NCI-H1092 treated with DMSO at 0.1 percent for 48 hours (cell line): ENCODE measurements at places on chromosomes 11 and 22.
A peak's percentile ranks its signal among the peaks of the same experiment; 100 is the strongest.

GRCh38 chr11:1283091-1283511 is 26.3 kb downstream of the TOLLIP start:
- DNase-seq = no peak

DNA sequence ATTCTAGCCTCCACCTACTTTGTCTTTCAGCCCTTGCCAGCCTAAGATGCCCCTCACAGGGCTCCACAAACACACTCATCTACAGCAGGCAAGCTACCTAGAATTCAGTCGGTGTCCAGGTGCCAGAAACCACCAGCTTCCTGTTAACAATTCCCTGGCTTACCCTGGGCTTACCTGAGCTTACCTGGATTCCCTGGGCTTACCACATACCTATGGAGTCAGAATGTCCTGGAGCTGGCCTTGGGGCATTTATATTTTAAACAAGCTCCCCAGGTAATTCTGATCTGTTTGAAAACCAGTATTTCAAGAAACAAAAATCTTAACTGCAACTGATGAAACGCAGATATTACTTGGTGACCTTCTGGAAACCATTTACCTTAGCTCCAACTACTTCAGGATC is 123.6 kb downstream of the SLC1A2 start:
- DNase-seq = no peak

DNA sequence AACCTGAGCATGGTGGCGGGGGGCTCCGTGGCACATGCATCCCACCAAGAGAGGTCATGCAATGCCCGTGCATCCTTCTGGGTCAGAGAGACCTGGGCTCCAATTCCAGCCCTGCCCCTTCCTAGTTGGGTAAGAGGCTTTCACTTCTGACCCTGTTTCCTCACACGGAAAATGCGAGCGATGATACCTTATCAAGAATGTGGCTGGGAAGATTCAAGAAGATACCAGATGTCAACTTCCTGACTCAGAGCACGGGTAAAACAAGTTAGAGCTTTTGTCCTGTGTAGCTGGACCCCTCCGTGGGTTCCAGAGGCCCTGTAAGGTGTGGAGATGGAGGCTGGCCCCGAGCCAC is 8.7 kb upstream of the DGKZ start:
- no peak for DNase-seq

DNA sequence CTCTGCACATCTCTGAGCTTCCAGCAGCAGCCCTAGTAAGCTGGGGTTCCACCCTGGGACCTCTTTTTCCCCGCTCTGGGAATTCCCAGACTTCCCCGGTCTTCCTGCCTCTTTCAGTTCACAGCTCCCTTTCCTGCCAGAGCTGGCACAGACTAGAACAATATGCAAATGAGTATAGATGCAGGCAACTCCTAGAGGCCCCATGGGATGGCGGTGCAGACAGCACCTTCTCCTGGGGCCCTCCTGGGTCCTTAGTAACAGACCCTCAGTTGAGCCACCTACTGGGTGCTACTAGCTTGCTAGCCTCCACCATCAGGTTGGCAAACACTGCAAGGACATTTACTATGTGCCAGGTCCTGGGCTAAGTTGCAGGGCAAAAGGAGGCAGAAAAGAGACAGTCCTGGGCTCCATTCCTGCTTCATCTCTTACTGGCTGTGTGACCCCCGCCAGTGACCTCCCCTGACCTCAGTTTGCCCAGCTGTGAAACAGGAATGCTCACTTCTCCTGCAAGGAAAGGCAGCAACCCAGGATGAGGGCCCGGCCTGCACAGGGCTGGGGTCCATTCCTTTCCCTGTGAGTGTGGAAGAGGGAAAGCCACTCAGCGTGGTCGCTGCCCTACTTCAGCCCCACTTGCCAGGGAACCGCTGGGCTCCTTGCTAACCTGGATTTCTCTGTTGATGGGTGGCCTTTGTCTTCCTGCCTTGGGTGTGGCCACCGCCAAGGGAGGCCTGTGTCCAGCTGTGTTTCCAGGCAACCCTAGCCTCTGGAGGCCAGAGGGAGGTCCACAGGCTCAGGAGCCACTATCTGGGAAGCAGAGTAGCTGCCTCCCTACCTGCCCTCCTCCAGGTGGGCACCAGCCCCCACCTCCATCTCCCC is 7.3 kb downstream of the RELT start:
- DNase-seq = no peak

- DNase-seq = peak; percentile 82
These were observed 361.8 kb downstream of the TENM4 start for GRCh38 chr11:79078999-79079398.

GRCh38 chr11:122235615-122236014 is 119.6 kb upstream of the BLID start:
- peak; percentile 31 for DNase-seq

DNA sequence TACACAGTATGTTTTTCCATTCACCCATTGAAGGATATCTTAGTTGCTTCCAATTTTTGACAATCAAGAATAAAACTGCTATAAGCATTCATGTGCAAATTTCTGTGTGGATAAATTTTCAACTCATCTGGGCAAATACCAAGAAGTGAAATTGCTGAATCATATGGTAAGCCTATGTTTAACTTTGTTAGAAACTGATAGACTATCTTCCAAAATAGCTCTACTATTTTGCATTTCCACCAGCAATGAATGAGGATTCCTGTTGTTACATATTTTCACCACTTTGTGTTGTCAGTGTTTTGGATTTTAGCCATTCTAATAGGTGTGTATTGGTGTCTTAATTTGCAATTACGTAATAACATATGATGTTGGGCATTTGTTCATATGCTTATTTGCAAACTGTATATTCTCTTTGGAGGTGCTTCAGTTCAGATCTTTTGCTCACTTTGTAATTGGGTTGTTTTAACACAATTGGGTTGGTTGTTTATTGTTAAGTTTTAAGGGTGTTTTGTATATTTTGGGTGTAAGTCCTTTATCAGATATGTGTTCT is 49.2 kb upstream of the FAM181B start:
- DNase-seq = no peak

GRCh38 chr22:36999463-36999862 is 19.8 kb downstream of the TST start:
- DNase-seq = no peak

GRCh38 chr11:7469351-7469865 is 15.9 kb upstream of the OLFML1 start:
- DNase-seq = no peak

- no peak for DNase-seq
These were observed 172.3 kb downstream of the AASDHPPT start for GRCh38 chr11:106249617-106250239.

DNA sequence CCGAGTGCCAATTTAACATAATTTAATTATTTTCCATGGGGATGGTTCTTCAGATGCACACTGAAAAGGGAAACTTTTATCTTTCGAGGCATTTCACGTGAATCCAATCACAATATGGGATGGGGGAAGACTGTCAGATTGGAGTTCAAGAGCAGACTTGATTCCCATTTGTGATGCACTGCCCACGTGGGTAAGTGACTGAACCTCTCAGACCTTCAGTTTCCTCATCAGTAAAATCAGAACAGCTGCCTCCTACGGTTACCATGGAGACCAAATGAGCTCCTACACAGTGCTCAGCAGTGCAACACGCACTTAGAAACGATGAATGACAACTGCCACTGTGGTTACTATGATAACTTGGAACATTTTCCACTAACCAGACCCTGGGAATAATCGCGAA is 21.7 kb downstream of the KIAA0930 start:
- DNase-seq = no peak

GRCh38 chr11:68598816-68599653 is 85.3 kb upstream of the GAL start:
- no peak for DNase-seq

DNA sequence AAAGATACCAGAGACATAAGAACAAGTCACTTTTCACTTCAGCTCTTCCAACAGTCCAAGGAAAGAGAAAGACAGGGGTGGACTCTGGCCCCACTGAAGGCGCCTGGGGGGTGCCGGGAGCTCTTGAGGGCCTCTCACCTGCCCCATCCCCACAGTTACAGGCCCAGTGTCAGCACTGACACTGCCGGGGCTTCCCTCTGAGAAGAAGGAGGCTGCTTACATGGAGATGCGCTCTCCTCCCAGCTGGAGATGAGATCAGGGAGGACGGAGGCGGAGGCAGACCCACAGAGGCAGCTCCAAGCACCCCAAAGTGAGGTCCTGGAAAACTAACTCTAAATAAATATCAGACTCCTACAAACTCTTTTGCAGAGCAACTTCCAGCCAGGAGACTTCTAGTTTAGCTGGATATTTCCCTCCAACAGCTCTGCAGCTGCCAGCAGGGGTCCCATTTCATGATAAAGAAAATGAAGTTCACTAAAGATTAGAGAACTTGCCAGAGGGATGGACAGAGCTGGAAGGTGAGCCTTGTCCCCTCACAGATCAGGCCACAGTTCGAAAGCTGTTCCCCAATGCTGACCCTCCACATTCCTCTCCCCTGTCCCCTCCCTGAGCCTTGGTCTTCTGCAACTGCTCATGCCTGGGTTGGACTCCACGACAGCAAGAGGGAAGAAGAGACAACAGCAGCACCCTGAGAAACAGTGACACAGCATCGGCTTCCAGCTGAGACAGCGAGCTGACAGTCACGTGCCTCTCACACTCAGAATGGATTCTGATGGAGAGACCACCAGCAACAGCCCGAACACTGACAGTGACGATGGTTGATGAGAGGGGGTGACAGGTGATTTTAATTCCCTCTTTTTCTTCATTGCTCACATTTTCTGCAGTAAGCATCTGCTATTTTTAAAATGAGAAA is 5.8 kb downstream of the CARS1 start:
- no peak for DNase-seq

DNA sequence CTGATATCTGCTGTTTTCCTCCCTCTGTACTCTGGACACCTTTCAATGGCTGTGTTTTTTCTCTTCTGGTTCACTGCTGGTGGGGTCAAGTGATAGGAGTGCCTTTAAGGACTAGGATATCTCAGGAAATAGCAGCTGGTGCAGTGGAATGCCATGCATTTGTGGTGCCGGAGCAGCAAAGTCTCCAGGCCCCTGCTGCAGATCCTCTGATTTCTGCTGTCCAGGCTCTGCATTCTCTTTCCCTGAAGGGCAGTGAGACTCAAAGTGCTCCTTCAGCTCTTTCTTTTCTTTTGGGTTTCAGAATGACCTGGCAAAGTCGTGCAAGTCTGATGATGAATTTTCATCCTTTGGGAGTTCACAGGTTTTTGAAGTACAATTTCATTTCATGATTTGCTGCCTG is 774.3 kb downstream of the FAM181B start:
- DNase-seq = no peak

DNA sequence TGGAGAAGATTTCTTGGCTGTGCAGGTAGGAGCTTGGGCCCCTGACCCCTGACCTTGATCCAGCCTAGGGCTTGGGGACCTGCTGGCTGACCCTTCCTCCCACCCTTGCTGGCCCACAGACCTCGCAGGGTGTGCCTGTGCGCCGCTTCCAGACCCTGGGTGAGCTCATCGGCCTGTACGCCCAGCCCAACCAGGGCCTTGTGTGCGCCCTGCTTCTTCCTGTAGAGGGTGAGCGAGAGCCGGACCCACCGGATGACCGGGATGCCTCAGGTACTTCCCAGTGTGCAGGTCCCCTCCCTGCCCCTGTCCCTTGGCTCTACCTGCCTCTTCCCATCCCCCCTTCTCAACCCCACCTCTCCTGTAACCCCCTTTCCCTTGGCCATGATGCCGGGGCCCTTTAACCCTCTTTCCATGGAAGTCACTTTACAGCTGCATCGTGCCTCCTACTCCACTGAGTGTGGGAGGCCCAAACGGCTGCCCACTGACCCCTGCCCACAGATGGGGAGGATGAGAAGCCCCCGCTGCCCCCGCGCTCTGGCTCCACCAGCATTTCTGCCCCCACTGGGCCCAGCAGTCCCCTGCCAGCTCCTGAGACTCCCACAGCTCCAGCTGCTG is 3.8 kb downstream of the INPPL1 start:
- peak; percentile 52 for DNase-seq

DNA sequence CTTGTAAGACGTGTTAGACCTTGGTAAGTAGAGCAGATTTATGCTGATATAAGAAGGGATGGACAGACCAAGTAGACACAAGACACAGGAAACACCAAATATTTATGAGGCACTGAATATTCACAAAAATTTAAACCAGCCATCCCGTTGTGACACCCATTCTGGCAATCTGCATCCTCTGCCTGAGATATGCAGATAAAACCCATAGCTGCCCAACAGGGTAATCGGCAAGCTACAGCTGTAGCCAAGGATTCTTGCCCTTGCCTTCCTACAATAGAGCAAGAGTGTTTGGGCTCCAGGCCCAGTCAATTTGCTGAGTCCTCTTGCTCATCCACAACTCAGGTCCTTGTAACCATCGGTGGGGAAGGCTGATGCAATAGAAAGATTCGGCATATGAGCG is 18.5 kb upstream of the MPZL2 start:
- DNase-seq = no peak

- DNase-seq = no peak
These were observed 92.2 kb upstream of the PHOX2A start for GRCh38 chr11:72336163-72336562.

- peak; percentile 14 for DNase-seq
These were observed 18.2 kb upstream of the TBX1 start for GRCh38 chr22:19742160-19743066.

- DNase-seq = no peak
These were observed 5.6 kb downstream of the UVRAG start for GRCh38 chr11:75820645-75821044.

GRCh38 chr11:131430473-131431208 is 60.2 kb downstream of the NTM start:
- DNase-seq = no peak

DNA sequence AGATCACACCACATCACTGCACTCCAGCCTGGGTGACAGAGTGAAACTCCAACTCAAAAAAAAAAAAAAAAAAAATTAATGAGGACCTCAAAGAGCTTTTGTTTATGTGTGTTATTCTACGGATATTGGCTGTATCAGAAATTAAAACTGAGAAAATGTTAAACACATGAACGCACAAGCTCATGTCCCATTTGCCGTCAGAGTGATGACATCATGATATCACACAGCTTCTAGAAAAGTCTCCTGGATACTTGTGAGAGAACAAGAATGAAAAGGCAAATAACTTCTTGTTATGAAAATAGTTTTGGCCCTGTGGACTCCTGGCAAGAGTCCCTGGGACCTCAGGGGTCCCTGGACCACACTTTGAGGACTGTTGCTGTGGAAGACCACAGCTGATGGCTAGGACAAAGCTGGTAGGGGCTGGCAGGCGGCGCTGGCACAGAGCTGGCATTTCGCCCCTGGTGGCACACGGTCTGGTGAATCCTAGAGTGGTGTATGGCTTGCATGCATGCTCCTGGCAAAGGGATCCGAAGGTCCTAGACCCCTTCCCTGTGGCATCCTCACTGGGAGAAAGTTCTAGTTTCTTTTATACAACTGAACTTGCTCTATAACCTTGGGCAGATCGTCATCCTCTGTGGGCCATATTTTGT is 73.7 kb downstream of the NAT10 start:
- no peak for DNase-seq
